GM04503 (cell line): ENCODE measurements at places on chromosomes 3 and 15.

- DNase-seq = no peak
Observed at GRCh38 chr3:15427981-15428380, 583 bp downstream of the EAF1 start.

GRCh38 chr3:36740787-36741186 is 23.6 kb downstream of the DCLK3 start:
- no peak for DNase-seq

GRCh38 chr3:107775974-107776373 is 253.2 kb downstream of the BBX start:
- no peak for DNase-seq

DNA sequence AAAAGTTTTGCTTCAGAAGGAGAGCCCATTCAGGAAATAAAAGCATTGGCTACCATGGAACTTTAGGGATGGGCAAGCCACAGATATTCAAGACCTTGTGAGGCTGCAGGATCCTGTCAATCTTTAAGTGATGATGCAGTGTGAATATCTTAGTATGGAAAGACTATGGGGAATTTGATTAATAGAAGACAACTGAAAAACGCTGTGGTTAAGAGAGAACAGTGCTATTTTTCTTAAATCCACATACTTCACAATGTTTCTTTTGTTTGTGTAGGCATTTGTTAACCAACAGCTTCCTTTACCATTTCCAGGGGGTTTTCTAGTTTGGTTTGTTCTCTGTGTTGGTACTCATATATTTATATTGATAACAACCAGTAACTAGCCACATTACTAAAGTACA is 90.3 kb downstream of the TMEM212 start:
- DNase-seq = no peak

DNA sequence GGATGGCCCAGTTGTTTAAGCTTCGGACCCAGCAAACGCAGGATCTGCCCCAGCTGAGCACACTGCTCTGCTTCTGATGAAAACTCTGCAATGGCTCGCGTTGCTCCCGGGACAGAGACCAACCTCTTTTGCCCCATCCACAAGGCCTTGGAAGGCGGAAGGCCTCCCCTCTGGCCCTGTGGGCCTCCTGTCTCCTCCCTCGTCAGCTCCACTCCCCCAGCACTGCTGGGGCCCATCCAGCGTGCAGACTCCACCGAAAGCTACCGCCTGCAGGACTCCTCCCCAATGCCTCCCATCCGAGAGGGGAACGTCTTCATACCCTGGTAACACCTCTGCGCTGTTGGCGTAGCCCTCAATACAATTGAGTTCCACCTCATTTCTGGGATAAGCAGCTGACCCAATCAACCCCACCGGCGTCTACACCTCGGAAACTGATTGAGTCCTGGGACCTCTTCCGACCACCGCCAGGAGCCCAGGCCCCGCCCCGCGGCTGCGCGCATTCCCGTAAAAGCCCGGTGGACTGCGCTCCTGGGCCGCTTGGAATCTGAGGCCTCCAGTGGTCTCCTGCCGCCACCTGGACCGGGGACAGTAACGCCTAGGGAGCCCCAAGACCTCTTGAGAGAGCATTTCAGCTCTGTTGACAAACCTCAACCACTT is at the start of gene PRR23E:
TSS of gene PRR23E (plus strand) at position 556 of the 657 bp plus-strand sequence. CDS start 3,555 bp downstream, outside the sequence.
- no peak for DNase-seq

DNA sequence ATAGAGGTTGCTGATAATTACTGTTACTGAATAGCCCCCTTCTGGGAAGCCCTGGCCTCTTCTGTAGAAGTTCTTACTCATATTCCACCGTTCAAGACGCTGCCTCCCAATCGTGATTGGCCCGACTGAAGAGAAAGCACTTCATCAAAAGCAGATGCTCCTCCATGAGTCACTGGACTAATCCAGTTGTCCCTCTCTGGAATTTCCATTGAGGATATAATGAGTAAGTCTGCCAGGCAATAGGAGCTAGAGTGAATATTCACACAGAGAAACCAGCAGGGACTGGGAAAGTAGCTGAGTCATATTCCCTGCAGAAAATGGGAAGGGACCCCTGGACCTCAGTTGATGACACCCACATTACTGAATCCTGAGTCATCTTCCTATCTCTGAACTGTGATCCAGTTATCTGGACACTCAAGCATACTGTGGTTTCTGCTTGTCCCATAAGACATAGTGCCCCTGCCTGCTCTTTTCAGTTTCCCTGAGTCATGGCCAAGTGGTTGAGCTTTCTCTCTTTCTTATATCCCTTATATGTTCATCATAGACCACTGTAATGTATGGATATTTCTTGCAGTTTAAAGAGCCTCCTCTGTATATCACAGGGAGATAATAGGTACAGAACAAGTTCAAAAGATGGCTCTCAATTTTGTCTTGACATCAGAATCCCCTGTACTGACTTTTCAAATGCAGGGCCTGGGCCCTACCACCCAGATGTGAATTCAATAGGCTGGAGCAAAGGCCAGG is 151.2 kb upstream of the CDIN1 start:
- peak; percentile 100 for DNase-seq

DNA sequence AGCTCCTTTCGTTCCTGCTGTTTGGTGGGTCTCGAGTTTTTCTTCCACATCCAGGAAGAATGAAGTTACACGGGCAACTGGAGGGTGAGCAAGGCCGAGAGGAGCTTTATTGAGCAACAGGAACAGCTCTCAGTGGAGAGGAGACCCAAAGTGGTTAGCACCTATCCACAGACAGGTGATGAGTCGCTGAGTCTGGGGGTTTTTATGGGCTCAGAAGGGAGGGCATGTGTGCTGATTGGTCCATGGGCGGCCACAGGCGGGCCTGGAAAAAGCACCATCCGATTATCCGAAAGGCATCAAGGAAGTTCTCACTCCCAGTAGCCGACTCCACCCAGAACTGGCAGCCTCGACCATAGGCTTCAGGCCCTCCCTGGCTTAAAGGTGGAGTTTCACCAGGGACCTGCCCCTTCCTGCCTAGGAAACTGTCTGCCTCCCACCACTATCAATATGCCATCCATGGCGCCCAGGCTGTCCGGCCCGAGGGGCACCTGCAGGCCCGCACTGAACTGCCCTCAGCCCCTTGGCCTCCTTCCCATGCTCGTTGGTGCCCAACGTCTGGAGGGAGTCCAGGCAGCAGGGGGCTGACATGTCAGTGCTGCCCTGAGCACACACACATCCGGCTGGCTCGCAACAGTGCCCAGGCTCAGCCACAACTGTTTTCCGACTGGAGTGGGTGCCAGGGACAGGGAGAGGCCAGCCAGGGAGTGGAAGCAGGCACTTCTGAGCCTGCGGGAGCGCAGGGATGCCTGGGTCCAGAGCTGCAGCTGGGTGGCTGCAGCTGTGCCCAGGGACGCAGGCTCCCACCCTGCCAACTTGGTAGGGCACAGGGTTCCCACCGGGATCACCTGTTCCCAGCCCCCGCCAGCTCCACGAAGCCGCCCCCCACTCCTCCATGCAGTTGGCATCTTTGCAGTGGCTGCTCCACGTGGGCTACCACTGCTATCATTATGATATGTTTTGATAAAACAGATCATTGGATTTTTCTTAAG is 170.2 kb downstream of the FNDC3B start:
- no peak for DNase-seq

GRCh38 chr3:37921025-37921424 is 59.3 kb downstream of the CTDSPL start:
- no peak for DNase-seq

DNA sequence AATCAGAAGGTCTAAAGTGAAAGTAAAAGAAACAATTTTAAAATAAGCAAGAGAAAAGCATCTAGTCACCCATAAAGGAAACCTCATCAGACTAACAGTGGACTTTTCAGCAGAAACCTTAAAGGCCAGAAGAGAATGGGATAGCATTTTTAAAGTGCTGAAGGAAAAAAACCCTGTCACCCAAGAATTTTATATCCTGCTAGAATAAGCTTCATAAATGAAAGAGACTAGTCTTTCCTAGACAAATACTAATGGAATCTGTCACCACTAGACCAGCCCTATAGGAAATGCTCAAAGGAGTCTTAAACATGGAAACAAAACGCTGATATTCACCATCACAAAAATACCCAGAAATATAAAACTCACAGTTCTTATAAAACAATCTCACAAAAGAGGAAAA is 46.9 kb downstream of the TAMM41 start:
- no peak for DNase-seq

DNA sequence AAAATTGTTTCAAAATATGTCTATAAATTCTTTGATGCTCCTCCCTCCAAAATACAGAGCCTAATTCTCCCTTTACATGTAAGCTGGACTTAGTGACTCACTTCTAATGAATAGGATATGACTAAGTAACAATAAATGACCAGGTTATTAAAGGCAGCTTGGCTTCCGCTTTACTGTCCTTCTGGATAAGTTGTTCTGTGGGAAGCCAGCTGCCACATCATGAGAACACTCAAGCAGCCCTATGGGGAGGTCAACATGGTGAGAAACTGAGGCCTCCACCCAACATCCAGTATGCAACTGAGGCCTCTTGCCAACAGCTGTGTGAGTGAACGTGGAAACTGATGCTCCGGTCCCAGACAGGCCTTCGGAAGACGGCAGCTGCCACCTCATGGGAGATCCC is 247.3 kb upstream of the CHRM5 start:
- no peak for DNase-seq

GRCh38 chr3:193805448-193805847 is 212.4 kb downstream of the OPA1 start:
- DNase-seq = no peak

- DNase-seq = no peak
Observed at GRCh38 chr3:37465174-37465573, 290.8 kb upstream of the LRRFIP2 start.

- peak; percentile 97 for DNase-seq
Observed at GRCh38 chr3:101036213-101036618, 43.0 kb upstream of the ABI3BP start.

DNA sequence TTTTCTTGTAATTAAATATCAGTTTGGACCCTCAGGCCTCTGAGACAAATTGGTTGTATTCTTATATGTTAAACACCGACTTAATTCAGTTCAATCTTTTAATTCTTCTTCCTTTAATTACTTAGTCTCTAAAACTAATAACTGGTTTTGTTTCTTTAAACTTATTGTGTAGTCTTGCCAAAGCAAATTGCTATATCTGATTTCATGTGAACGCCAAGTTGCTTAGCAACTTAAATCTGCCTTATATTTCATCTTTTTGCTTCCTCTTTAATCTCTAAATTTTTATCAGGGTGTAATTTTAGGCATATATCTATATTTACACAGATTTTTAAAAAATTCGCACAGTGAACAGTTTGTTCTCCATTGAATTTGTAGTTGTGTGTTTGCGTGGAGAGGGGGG is 82.2 kb downstream of the CADM2 start:
- no peak for DNase-seq

GRCh38 chr3:98482717-98483482 is 14.6 kb upstream of the OR5K2 start:
- DNase-seq = no peak

GRCh38 chr3:133390715-133391114 is 9.1 kb upstream of the BFSP2 start:
- no peak for DNase-seq

GRCh38 chr15:43514241-43515057 is 3.0 kb upstream of the MAP1A start:
- no peak for DNase-seq

- no peak for DNase-seq
Observed at GRCh38 chr3:184414418-184415202, 34.8 kb downstream of the CHRD start.

DNA sequence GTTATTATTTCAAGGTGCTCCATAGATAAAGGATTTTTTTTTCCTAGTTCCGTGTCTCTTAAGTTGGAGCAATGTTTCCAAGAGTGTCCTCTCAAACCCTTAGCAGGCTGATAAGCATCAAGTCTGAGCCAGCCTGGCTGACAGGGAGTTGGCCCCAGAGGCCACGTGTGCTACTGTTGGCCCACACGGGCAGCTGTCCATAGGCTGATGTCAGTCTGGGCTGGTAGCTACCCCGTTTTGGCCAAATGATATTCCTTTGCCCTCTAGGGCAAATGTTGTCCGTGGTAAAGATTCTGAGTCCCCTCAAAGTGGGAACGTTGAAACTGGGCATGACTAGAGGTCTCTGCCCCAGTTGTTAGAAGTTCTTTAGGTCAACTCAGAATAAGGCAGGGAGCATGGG is 99.4 kb downstream of the FLNB start:
- DNase-seq = no peak
